ENCODE measurements at places on chromosomes 13 and 19. TPM values are rescaled to one million over a fixed set of nuclear protein-coding genes. Genes with fewer than 3 reads are reported as not detected.

Gene DPF1
- not detected for polyA plus RNA-seq

Gene ZNF682
- polyA plus RNA-seq = 6.5 TPM

Gene ZNF837
- polyA plus RNA-seq = 3.6 TPM

Gene CRX
- polyA plus RNA-seq = not detected

Gene HCN2
- polyA plus RNA-seq = 1.3 TPM

Gene CDX2
- not detected for polyA plus RNA-seq

Gene PSG6
- polyA plus RNA-seq = not detected

Gene BEST2
- not detected for polyA plus RNA-seq

Gene SOX21
- not detected for polyA plus RNA-seq

Gene TNFSF11
- not detected for polyA plus RNA-seq

Gene KLK5
- polyA plus RNA-seq = 1.1 TPM

Gene CLEC11A
- 24.5 TPM for polyA plus RNA-seq

Gene VSTM2B
- polyA plus RNA-seq = not detected

Gene CEACAM4
- polyA plus RNA-seq = not detected

Gene SLC15A1
- polyA plus RNA-seq = 5.6 TPM

Gene ZNF541
- 0.86 TPM for polyA plus RNA-seq

Gene OR7C1
- not detected for polyA plus RNA-seq
